ENCODE measurements at places on chromosomes 7 and 10.
A peak's percentile ranks its signal among the peaks of the same experiment; 100 is the strongest.

DNA sequence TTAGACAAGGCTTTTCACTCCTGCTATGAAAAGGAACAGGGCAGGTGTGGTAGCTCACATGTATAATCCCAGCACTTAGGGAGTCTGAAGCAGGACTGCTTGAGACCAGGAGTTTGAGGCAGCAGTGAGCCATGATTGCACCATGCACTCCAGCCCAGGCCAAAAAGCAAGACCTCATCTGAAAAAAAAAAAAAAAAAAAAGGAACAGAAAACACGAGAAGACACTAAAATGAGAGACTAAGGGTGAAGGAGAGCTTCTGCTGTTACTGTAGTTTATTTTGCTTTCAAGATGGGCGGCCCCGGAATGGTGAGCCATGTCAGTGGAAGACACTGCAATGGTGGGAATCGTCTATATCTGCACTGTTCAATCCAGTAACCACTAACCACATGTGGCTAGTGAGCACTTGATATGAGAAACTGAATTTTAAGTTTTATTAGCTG lies 9.9 kb downstream of the PIP4K2A start:
- no peak for DNase-seq

- peak; percentile 59 for DNase-seq
These were observed 38.1 kb downstream of the IKZF1 start for GRCh38 chr7:50342616-50343114.

- no peak for DNase-seq
These were observed 28.5 kb downstream of the CHCHD3 start for GRCh38 chr7:133053321-133053891.

DNA sequence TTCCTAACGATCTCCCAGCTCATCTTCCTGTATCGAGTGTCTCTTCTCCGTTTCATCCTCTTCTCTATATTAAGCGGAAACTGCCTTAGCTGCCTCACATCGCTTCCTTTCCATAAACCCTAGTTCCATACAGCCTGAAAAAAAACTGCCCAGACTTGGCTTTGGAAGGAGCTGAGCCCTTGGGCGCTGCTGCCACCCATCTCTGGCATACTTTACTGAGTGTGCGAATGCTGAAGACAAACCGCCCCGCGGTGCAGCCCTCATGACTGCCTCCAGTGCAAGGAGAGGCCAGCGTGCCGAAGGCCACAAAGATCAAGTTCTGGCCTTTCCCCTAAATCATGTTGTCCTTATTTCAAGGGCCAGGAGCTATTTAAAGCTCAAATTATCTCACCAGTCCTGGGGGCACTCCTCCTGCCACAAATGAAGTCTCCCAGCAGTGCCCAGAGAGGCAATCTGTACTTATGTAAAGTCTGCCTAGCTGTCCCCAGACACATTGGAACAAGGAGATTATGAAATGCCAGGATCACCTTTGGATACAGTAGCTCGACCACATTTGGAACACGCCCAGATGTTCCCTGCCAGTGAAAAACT lies 25.2 kb downstream of the YWHAG start:
- DNase-seq, result no peak

- no peak for DNase-seq
These were observed 194.1 kb downstream of the DGKI start for GRCh38 chr7:137652721-137653120.

GRCh38 chr7:134639061-134639460 lies 7.6 kb upstream of the BPGM start:
- DNase-seq, result no peak

GRCh38 chr10:71135236-71135635 lies 77.1 kb upstream of the UNC5B start:
- DNase-seq, result no peak

- DNase-seq, result no peak
These were observed 75.2 kb upstream of the CELF2 start for GRCh38 chr10:10942441-10942840.

GRCh38 chr10:123974406-123974805 lies 82.8 kb upstream of the CPXM2 start:
- no peak for DNase-seq

- no peak for DNase-seq
These were observed 27.7 kb upstream of the INSIG1 start for GRCh38 chr7:155269766-155270585.

GRCh38 chr7:84216472-84216871 lies 21.9 kb upstream of the SEMA3A start:
- no peak for DNase-seq

GRCh38 chr10:115985786-115986185 lies 287.2 kb downstream of the GFRA1 start:
- no peak for DNase-seq

GRCh38 chr7:35648367-35648766 lies 46.6 kb downstream of the HERPUD2 start:
- no peak for DNase-seq

DNA sequence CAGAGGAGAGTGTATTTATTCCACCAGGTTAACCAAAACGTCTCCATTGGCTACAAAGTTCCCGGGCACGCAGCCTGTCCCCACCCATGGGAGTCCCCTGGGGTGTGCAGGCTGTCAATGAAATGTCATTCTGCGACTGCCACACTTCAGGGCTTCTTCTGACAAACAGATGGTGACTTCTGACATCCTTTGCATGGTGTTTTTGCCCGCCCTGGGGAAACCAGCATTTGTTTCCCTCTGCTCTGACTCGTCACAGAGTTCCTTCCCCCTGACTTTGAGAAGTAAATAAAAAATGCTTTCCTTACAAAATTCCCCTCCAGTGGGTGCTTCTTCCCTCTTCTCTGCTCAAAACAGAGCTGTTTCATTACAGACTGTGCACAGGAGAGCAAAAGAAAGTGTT lies 38.2 kb downstream of the TNS3 start:
- no peak for DNase-seq

- no peak for DNase-seq
These were observed 55.6 kb upstream of the ARID5B start for GRCh38 chr10:61845950-61846268.

GRCh38 chr7:155962191-155962967 lies 150.1 kb upstream of the SHH start:
- DNase-seq, result no peak

- no peak for DNase-seq
These were observed 407.0 kb downstream of the HTR7 start for GRCh38 chr10:90450797-90451196.

DNA sequence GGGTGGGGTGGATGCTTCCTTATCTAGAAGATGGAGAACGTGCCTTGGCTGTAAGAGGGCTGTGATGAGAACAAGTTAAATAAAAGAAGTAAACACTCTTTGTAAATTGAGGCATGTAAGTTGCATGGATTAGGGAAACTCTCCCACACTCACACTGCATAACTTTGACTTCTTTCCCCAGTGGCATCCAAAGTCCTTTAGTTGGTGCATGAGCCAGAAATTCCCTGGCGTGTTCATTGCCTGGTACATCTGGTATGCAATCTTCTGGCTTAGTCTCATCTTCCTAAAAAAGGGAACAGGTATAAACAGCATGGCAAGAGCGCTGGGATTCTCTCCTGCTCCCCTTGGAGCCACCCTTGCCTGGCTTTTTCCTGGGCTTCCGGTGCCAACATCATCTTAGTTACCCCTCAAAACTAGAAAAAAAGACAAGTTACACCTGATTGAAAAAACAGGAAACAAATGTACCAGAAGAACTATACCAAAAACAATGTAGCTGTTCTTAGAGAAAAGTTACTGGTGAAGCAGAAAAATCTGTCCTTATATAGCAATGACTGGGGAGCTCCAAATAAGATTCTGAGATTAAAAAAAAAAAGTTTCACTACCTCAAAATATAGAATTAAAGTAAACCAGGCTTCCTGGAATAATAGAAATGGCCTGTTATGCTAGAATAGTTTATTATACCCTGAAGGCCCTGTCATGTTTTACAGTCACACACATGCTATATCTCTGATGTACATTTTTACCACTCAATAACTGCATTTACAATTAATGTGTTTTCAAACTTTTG lies 9.9 kb downstream of the RP9 start:
- DNase-seq, result no peak

GRCh38 chr7:98091061-98091460 lies 15.6 kb upstream of the LMTK2 start:
- DNase-seq, result no peak

DNA sequence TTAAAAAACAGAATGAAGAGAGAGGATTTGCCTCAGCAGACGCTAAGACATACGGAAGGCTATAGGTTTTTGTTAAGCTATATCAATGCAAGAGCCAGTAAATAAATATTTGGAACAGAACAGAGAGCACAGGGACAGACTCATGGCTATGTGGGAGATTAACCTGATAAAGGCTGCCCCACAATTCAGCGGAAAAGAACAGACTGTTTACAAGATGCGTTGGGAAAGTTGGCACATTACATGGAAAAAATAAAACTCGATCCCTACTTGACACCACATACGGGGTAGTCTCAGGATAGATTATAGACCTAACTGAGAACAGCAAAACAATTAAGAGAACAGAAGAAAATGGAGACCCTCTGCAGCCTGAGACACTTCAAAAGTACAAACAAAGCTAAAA lies 10.8 kb downstream of the KCNH2 start:
- DNase-seq, result no peak

DNA sequence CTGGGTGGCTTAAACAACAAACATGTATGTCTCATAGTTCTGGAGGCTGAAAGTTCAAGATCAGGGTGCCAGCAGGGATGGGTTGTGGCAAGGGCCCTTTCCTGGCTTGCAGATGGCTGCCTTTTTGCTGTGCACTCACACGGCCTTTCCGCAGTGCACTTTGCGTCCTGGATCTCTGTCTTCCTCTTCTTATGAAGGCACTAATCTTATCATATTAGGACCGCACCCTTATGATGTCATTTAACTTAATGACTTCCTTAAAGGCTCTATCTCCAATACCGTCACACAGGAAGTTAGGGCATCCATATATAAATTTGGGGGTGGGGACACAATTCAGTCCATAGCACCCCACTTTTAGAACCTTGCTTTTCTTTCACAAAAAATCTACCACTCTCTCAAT lies 255.2 kb downstream of the SNX13 start:
- no peak for DNase-seq

GRCh38 chr7:34227525-34227924 lies 322.2 kb downstream of the BMPER start:
- no peak for DNase-seq

DNA sequence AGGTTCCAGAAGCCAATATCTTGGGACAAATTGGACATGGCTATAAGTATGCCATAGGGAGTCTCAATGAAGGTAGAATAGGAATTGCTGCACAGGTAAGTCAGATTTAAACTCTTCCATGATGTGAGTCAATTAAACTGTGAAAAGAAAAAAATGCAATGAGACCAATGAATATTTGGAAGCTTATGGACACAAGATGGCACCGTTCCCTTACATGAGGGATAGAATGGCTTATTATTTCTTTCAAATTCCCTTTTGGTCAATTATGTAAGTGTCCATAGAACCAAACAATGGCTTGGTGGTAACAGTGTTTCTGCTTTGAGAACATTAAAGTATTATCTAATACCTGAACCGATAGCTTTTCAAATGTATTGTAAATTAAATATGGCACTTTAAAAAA lies 35.6 kb downstream of the ACADSB start:
- no peak for DNase-seq

DNA sequence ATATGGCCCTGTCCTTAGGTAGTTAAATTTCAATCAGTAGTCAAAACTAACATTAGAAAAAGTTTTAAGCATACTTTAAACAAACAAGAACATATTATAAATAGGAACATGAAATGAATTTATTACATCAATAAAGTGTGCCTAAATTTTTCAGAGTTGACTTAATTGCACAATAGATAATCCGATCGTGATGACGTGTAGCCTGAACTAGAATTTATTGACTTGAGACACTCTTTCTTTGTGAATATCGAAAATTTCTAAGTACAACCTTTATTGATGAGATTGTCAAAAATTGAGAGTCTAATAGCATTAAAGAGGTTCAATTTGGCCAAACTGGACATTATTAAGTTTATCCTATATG lies 56.0 kb downstream of the CALD1 start:
- no peak for DNase-seq

DNA sequence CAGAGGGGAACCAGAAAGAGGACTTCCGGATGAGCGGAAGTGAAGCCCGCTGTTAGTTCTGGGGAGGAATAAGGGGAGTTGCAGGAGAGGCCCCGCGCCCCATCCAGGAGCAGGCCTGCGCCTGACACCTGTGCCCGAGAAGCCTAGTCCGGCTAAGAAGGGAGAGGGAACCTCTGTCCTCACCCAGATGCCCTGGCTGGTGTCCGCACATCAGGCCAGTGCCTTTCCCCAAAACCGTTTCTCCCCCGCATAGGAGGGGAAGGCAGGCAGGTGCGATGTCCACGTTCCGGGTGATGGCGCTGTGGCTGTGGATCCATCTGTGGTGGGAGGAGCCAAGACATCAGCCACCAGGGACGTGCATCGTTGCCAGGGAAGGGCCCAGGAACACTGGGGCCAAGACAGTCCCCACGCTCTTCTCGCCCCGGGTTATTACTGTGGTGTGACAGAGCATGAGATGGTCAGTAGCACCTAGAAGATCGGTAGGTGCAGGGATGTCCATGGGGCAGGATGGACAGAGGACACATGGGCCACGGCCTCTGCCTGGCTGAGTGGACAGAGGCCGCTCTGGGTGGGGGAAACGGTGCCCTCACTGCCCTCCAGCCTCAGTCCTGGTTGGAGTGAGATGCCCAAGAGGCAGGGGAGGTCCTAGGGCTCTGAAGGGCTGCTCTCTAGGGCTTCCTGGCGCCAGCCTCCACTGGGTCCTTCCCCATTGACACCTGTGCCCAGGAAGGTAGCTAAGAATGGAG lies 262.7 kb downstream of the CELF2 start:
- no peak for DNase-seq

DNA sequence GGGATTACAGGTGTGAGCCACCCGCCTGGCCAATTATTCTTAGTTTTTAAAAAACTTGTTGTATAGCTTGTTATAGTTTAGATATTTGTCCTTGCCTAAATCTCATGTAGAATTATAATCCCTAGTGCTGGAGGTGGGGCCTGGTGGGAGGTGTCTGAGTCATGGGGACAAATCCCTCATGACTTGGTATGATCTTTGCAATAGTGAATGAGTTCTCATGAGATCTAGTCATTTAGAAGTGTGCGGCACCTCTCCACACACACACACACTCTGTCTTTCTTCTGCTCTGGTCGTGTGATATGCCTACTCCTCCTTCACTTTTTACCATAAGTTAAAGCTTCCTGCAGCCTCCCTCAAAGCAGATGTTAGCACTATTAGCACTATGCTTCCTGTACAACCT lies 37.2 kb downstream of the FAM149B1 start:
- no peak for DNase-seq

Data from stimulated activated CD8-positive, alpha-beta memory T cell treated with anti-CD3 and anti-CD28 coated beads, Interleukin-4, amount 100 ng/mL, for 4 hours (primary cell).